Effector memory CD8-positive, alpha-beta T cell (primary cell): ENCODE measurements at places on chromosomes 1 and 21.

- DNase-seq, result no peak
These were observed 241.2 kb downstream of the PTBP2 start for GRCh38 chr1:96962751-96963211.

DNA sequence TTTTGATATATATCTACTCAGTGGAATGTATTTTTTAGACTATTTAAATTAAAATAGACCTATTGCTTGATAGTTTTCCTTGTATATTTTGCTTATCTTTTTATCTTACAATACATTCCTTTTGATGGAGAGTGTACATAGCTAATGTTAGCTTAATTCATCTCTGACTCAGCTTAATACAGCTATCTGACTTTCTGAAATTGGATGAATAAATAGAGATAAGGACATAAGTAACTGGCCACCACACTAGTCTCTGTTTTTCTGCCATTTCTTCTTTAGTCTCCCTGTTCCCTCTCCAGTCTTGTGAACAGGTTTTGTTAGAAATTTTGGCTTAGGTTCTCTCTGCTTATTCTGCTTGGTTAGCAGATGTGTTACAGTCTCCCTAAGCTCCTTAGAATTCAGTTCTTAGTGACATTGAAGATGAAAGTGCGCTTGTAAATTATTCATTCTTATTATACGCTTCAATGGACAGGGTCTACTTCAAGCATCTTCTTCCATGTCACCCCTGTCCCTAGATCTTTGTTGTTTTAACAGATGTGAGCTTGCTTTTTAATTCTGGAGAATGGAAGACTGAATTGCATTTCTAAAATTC lies 59.6 kb downstream of the XPR1 start:
- no peak for DNase-seq

DNA sequence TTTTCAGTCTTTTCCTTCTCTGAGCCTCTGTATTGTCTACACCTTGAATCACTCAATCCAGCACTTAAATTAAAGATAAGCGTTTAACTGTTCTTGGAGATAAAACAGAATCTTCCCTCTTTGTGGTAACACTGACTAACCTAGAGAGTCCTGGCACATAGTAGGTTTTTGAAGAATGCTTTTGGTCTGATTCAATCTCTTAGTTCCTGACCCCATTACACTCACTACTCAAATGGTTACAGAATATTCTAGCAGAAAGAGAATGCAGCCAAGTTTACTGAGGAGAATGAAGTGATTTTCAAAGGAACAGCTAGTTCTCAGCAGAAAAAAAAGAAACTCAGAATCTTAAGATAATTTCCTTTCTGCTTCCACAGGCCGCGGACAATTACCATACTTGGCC lies 309.2 kb upstream of the PRMT6 start:
- DNase-seq, result no peak

GRCh38 chr1:30299393-30299792 lies 424.0 kb downstream of the MATN1 start:
- no peak for DNase-seq

DNA sequence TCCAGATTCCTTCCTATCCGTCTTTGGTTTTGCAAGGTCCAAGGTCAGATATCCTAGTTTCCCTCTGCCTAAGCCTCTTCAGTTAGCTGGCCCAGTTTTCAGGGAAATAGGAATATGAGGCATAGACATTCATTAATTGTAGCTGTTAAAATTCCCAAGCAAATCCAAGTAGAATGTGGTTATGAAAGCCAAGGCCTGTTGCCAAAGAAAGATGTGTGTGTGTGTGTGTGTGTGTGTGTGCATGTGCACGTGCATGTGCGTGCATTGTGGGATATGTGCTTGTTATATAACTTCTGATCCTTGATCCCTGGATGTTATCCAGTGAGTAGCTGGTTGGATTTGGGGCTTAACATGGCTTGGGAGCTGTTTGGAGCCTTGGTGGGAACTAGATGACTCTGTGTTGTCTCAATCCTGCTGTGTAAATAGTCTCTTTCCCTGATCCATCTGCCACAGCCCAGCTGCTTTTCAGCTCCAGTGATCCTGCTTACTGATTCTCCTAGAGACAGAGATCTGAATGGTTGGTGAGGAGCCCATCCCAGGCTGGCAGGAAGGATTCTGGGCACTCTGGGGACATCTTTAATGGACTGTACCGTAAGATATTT lies 70.6 kb upstream of the GCLM start:
- DNase-seq, result no peak

GRCh38 chr1:156073110-156073687 lies 9.1 kb downstream of the MEX3A start:
- no peak for DNase-seq

DNA sequence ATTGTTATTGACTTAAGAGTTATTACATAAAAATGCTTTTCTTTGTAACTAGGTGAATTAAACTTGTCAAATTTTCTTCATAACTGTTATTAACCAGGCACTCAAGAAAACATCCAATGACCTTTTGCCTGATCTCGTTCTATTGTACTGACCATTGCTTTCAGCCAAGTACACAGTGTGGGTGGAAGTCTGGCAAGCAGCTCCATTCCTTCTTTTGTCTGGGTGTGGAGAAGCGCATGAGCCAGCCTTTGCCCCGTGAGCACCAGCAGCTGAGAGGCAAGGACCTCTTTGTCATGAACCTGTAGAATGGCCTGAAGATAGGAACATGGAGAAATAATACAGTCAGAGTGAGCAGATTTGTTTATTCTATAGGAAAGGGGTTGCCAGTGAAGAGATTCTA lies 57.5 kb downstream of the IARS2 start:
- no peak for DNase-seq
